Activated T-helper 1 cell treated with anti-CD3 and anti-CD28 coated beads, Interleukin-2, amount 50 U/mL, for 16 hours (primary cell): ENCODE measurements at places on chromosomes 3 and 15.

DNA sequence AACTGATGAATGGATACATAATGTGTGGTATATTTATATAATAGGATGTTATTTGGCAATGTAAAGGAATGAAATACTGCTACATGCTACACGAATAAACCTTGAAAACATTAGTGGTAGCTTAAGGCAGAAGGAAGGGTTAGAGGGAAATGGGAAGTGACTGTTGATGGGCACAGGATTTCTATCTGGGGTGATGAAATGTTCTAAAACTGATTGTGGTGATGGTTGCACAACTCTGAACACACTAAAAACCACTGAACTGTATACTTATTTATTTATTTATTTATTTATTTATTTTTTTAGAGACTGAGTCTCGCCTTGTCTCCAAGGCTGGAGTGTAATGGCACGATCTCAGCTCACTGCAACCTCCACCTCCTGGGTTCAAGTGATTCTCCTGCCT is 24.8 kb upstream of the SHISA5 start:
- no peak for DNase-seq

DNA sequence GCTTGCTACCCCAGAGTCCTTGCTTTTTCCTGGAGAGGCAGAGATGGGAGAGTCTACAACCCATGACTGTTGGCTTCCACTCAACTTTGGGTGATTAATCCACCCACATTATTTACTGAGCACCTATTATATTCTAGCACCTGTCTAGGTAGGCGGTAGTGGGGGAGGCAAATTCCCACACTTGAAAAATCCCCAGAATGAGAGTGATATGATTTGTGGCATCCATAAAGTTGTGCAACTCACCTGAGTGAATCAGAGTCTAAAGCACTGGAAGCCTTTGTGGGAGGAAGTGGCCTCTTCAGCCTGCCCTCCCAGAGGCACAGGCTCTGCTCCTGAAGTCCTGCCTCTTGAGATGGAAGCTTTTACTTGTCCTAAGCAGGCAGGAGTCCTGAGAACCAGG is 40.4 kb upstream of the CTNNB1 start:
- no peak for DNase-seq

- no peak for DNase-seq
Observed at GRCh38 chr15:60795889-60796288, 316.9 kb upstream of the ICE2 start.

DNA sequence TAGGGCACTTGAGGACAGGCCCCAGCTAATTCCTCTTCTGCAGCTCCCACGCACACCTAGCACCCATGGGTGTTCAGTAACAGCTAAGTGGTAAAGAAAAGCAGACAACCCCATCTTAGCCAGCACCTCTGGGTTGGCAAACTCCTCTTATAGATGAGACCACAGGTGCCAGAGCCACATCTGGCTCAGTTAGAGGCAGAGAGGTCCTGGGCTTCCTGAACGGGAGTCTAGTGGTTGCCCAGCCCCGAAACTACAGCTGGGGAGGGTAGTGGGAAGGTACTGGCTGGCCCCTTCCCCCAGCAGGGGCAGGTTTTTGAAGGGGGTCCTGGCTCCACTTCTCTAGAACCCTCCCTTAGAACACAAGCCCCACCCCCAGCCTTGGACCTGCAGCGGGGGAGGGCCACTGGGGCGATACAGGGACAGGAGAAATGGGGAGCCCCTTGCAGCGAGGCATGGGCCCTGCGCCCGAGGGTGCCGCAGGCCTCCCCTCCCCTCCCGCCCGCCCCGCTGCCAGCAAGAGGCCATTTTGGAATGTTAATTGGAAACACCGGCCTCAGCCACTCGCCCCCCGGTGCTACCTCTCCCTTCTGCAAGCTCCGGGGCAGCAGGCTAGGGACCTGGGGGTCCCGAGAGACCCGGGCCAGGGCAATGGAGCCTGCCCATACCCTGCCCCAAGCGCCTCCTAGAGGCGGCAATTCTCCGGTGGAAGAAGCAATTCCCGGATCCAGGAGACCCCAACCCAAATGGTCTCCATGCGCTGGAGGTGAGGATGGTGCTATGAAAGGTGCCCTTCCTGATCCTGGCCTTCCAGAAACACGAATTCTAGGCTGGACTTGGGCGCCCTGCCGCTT is 1.5 kb downstream of the DUSP7 start:
- no peak for DNase-seq

DNA sequence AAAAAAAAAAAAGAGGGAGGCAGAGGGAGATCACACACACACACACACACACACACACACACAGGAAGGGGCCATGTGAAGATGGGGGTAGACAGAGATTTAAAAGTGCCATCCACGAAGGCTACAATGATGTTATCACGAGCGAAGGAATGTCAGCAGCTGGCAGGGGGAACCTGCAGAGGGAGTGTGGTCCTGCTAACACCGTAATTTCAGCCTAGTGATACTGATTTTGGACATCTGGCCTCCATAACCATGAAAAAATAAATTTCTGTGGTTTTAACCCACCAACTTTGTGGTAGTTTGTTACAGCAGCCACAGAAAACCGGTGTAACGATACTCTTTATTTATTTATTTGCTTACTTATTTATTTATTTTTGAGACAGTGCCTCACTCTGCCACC is 76.0 kb downstream of the TMCO5A start:
- no peak for DNase-seq
